ENCODE measurements at places on chromosomes 5 and 9.
A peak's percentile ranks its signal among the peaks of the same experiment; 100 is the strongest.

GRCh38 chr5:175902026-175902425 lies 30.6 kb downstream of the CPLX2 start:
- no peaks in the 10 kb centered on the region for H3K36me3 ChIP-seq
- DNase-seq = no peak
- no peak overlapping the region for H3K27ac ChIP-seq
- no peaks in the 10 kb centered on the region for H3K4me1 ChIP-seq

DNA sequence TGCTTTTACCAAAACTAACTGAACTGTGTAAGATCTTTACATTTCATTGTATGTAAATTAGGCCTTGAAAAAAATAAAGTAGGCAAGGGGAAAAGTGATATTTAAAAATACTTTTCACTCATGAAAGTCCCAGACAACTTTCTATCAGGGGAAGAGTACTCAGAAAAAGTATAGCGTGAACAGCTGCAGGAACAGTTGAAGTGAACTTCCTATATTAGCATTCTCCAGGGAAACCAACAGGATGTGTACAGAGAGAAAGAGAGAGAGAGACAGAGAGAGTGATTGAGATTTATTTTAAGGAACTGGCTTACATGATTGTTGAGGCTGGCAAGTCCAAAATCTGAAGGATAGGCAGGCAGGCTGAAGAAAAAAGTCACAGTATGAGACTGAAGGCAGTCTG lies 42.0 kb downstream of the ERMP1 start:
- no peaks in the 10 kb centered on the region for H3K27me3 ChIP-seq
- H3K4me3 ChIP-seq = no peak overlapping the region
- no peaks in the 10 kb centered on the region for H3K4me1 ChIP-seq
- H3K36me3 ChIP-seq = peaks cover 41% of the 10 kb centered on the region

DNA sequence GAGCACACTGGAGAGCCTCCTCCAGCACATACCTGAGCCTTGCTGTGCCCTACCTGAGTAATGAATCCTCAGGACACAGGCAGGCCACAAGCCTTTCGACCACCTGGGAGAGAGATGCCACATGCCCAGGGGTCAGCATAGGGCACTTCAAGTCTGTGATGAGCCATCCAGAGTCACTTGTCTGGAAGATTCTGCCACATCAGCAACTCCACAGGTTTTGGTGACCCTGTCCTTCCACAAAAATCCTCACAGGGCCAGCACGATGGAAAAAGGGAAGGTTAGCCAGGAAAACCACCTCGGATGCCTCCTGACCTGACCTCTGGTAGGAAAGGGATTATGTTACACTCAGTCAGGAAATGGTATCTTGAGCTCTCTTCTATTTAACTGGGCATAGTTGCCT lies 46.8 kb downstream of the FRMD3 start:
- no peaks in the 10 kb centered on the region for H3K4me1 ChIP-seq
- no peaks in the 10 kb centered on the region for H3K27me3 ChIP-seq
- no peak for DNase-seq
- H3K36me3 ChIP-seq = no peaks in the 10 kb centered on the region

DNA sequence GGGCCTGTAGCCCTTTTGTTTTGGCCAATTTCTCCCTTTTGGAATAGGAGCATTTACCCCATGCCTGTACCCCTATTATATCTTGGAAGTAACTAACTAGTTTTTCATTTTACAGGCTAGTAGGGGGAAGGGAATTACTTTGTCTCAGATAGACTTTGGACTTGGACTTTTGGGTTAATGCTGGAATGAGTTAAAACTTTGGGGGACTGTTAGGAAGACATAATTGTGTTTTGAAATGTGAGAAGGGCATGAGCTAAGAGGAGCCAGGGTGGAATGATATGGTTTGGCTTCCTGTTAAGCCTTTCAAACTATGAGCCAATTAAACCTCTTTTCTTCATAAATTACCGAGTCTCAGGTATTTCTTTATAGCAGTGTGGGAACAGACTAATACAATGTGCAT lies 168.1 kb downstream of the FGF1 start:
- H3K27ac ChIP-seq = no peak overlapping the region
- H3K27me3 ChIP-seq = no peaks in the 10 kb centered on the region
- H3K36me3 ChIP-seq = no peaks in the 10 kb centered on the region
- H3K4me1 ChIP-seq = peaks cover 2% of the 10 kb centered on the region
- H3K4me3 ChIP-seq = no peak overlapping the region
- DNase-seq = no peak

DNA sequence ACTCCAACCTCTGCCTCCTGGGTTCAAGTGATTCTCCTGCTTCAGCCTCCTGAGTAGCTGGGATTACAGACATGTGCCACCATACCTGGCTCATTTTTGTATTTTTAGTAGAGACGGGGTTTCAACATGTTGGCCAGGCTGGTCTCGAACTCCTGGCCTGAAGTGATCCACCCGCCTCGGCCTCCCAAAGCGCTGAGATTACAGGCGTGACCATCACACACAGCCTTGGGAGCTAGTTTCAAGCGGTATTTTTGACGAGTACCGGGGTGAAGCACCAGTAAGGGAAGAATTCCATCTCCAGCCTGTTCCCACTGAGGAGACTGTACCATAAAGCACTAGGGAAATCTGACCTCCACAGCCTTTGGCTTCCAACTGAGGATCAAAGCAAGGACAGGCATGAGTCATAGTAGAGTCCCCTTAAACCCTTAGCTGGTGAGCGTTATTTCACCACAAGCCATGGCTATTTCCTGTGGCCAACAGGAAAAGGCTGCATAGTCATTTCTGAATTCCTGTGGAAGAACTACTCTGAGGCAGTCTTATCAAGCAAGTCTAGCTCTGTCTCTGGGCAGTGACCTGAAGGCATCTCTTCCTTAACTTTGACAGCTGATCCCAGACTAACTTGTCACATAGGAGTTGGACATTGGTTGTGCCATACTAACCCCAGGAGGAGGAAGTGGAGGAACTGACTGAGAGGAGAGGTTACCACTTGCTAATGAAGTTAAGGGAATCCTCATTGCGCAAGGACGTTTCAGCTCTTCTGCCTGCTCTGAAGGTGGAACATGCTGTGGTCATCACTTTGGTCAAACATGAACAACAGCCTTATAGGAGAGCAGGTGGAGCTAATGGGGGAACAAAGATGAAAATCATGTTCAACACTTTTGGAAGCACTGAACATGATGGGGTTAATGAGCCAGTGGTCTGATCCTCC lies 85.8 kb upstream of the DMRT1 start:
- H3K4me1 ChIP-seq = peaks cover 25% of the 10 kb centered on the region
- H3K27me3 ChIP-seq = no peaks in the 10 kb centered on the region
- no peak overlapping the region for H3K4me3 ChIP-seq
- H3K27ac ChIP-seq = peak overlapping the region; percentile 45
- no peaks in the 10 kb centered on the region for H3K36me3 ChIP-seq

- H3K36me3 ChIP-seq = peaks cover 80% of the 10 kb centered on the region
- no peak for DNase-seq
- H3K4me3 ChIP-seq = no peak overlapping the region
- no peaks in the 10 kb centered on the region for H3K4me1 ChIP-seq
- H3K27me3 ChIP-seq = no peaks in the 10 kb centered on the region
- no peak overlapping the region for H3K27ac ChIP-seq
Observed at GRCh38 chr9:92850898-92851297, 26.9 kb downstream of the ZNF484 start.

DNA sequence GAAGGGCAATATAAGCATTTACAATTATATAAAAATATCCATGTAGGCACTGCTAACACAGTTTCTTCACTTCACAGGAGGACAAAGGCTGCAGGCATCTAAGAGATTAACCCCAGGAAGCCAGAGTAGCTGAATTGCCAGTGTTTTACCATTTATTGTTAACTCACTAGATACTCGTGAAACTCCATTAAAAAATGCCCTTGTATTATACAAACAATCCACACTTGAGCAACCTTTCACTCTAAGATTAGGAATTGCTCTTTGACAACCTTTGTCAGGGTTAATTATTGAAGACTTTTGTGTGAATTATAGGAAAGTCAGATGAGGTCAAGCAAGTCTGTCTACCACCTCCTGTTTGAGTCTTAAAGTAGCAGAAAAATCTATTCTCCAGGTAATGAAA lies 317.8 kb downstream of the ADGRV1 start:
- no peaks in the 10 kb centered on the region for H3K27me3 ChIP-seq
- no peaks in the 10 kb centered on the region for H3K36me3 ChIP-seq
- H3K4me3 ChIP-seq = no peak overlapping the region
- no peaks in the 10 kb centered on the region for H3K4me1 ChIP-seq
- H3K27ac ChIP-seq = no peak overlapping the region
- no peak for DNase-seq

DNA sequence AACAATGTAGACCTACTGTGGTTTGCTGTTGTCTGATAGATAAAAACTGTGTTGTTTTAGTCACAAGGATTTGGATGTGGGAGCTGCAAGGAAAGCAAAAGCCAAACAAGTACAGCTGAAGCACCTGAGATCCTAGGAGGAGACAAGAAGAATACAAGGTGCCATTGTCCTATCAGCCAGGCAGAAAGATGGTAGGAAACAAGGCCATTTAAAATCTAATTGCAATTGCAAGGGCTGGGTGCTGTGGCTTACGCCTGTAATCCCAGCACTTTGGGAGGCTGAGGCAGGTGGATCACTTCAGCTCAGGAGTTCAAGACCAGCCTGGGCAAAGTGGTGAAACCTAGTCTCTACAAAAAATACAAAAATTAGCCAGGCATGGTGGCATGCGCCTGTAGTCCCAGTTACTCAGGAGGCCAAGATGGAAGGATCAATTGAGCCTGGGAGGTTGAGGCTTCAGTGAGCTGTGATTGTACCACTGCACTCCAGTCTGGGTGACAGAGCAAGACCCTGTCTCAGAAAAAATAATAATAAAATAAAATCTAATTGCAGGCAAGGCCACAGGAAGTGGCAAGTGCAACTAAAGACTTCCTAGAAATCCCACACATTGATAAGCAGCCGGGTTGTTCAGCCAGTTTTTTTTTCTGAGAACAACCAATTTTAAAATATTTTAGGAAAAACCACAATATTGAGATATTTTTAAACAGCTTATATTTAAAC lies 22.6 kb downstream of the DOCK8 start:
- no peaks in the 10 kb centered on the region for H3K4me1 ChIP-seq
- peaks cover 12% of the 10 kb centered on the region for H3K27me3 ChIP-seq
- H3K4me3 ChIP-seq = no peak overlapping the region
- H3K27ac ChIP-seq = no peak overlapping the region

GRCh38 chr5:176633598-176633997 lies 3.1 kb downstream of the EIF4E1B start:
- H3K4me1 ChIP-seq = no peaks in the 10 kb centered on the region
- no peaks in the 10 kb centered on the region for H3K36me3 ChIP-seq
- H3K27me3 ChIP-seq = peaks cover 43% of the 10 kb centered on the region
- no peak overlapping the region for H3K4me3 ChIP-seq
- no peak for DNase-seq

- H3K36me3 ChIP-seq = peaks cover 91% of the 10 kb centered on the region
- H3K27me3 ChIP-seq = no peaks in the 10 kb centered on the region
- DNase-seq = no peak
- H3K27ac ChIP-seq = no peak overlapping the region
Observed at GRCh38 chr9:33128570-33128969, 38.6 kb downstream of the B4GALT1 start.

DNA sequence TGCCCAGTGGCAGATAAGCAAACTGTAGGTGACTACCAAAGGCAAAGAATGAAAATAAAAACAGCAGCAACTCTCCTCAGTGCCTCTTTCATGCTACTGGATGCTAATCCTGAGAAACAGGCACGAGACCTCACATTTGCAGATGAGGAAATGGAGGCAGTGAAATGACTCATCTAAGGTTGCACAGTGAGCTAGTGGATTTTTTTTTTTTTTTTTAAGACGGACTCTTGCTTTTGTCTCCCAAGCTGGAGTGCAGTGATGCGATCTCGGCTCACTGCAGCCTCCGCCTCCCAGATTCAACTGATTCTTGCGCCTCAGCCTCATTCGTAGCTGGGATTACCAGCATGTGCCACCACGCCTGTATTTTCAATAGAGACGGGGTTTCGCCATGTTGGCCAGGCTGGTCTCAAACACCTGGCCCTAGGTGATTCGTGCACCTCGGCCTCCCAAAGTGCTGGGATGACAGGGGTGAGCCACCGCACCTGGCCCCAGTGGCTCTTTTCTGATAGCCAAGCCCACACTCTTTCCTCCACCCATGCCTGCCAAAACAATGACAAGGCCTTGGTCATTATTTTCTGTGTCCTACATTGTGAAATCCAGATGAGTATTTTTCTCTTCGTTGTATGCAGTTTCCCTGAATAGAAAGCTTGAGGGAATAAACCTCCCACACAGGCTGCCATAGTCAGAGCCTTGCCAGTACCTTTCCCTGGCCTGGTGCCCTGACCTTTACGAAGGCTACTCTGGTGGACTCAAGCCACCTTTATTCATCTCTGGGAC lies 19.2 kb downstream of the DOCK2 start:
- no peaks in the 10 kb centered on the region for H3K4me1 ChIP-seq
- no peak overlapping the region for H3K4me3 ChIP-seq
- no peaks in the 10 kb centered on the region for H3K27me3 ChIP-seq
- DNase-seq = no peak

DNA sequence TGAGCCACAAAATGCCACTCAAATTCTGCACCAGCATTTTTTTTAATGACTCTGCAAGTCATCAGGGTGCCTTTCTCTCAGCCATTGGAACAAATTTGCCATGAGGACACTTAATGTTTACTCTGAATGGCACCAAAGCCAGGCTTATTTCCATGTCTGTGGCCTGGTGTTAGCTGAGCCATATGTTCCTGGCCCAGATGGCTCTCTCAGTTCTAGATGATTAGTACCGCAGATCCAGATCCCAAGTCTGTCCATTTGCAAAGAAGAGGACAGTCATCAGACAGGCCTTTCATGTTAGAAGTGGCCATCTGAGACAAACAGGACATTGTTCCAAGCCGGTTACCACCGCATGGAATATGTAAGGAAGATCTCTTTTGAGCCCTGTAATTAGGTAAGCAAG lies 70.3 kb downstream of the INSYN2B start:
- no peak overlapping the region for H3K27ac ChIP-seq
- H3K36me3 ChIP-seq = no peaks in the 10 kb centered on the region
- H3K4me1 ChIP-seq = no peaks in the 10 kb centered on the region
- no peak for DNase-seq
- no peak overlapping the region for H3K4me3 ChIP-seq

DNA sequence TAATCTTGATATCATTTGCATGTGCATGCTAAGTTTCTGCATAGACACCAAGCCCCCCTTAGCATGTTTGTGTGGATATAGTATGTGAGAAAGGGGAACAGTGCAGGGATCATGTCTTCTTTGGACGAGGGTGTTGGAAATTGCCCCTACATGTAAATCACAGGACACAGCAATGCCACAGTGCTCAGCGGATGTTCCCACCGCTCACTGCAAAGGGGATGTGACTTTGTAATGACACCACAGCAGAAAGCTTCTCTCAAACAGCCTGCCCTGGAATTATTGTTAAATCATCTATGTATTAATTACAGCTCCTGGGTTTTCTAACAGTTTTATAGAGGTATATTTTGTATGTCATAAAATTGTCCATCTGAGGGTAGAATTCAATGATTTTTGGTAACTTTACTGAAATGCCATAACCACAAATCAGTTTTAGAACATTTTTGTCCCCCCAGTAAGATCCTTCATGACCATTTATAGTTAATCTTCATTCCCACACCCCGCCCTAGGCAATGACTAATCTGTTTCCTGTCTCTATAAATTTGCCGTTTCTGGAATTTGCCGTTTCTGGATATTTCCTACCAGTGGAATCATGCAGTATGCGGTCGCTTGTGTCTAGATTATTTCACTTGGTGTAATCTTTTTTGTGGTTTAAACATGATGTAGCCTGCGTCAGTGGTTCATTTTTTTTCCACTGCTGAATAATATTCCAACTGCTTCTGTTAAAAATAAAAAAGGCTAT lies 648.5 kb upstream of the WWC1 start:
- DNase-seq = peak; percentile 81
- peaks cover 43% of the 10 kb centered on the region for H3K4me1 ChIP-seq
- H3K27ac ChIP-seq = peak overlapping the region; percentile 95
- no peaks in the 10 kb centered on the region for H3K27me3 ChIP-seq

Data from RWPE2 (cell line).